ENCODE measurements at places on chromosomes 6 and 20.
A peak's percentile ranks its signal among the peaks of the same experiment; 100 is the strongest.

DNA sequence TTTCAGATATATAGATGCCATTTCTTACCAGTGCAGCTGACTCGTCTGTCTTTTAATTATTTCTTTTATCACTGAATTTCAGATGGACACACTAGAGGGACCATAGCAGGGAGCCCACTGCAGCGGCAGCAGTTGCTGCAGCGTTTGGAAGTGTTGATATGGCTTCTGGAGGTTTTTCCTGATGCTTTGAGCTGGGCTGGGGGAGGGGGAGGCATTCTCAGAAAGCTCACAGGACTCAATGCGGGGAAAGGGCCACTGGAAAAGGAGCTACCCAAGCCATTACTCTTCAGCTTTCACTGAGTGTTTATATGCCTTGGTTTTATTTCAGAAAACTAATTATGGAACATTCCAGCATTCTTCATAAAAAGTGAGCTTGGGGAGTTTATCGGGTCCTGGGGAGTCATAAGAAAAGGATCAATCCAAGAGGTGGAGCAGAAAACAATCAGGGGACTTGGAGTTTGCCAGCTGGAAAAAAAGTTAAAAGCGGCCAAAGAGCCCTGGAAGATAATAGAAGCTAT, 740.4 kb upstream of the FLRT3 start:
- DNase-seq: no peak

- DNase-seq: no peak
These were observed 92.8 kb upstream of the EEF1E1 start for GRCh38 chr6:8195040-8195713.

DNA sequence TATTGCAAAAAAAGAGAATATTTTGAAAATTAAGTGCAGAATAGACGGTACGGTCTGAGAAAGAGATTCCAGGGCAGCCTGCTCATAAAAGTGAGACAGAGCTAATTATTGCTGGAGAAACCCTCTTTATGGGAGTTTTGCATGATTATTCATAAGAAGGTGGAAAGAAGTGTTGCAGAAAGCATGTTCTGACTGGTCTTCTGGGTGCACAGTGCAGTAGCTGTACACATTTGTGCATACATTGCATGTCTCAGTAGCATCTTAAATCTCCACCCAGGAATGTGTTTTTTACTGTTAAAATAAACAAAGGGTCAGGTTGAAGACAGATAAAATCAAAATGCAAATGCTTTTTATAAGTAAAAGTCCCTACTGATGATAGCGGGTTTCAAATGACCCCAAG, 1813.6 kb upstream of the DEFB115 start:
- no peak for DNase-seq

- DNase-seq: no peak
These were observed 8.3 kb upstream of the NPEPL1 start for GRCh38 chr20:58684291-58684690.

GRCh38 chr20:37651932-37652331, 41.9 kb upstream of the CTNNBL1 start:
- peak; percentile 53 for DNase-seq

DNA sequence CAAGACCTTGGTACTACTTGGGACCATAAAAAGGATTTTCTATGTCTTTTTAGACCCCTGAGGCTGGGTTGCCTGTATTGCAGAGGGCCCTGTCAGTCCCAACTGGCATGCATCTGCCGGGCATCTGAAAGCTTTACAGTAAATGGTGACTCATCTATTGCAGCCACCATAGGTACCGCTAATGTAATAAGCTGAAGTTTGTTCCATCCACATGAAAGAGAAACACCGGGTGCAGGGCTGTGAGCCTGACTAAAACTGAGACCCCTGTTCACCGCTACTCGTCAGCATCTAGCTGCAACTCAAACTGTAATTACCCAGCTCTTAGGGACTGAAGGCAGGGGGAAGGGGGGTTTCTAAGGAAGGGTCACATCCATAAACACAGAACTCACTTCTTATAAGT, 49.5 kb downstream of the TRERF1 start:
- peak; percentile 21 for DNase-seq

DNA sequence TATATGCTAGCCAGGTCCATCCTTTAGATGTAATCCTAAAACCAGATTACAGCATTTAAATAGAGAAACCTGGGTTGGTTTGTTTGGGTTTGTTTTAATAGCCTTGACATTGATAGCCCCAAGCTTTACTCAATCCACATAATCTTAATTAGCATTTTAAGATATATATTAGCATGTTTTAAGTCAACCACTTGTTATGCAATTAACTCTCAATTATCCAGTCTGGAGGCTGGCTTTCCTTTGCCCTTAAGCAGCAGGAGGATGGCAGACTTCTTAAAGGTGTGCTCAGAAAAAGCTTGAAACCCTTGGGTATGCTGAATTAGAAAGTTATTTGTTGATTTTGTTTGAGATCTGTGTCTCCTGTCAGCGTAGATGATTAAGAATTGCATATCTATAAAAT, 46.3 kb upstream of the SMIM28 start:
- no peak for DNase-seq

- no peak for DNase-seq
These were observed 5.1 kb upstream of the TUBB1 start for GRCh38 chr20:59013959-59014608.

DNA sequence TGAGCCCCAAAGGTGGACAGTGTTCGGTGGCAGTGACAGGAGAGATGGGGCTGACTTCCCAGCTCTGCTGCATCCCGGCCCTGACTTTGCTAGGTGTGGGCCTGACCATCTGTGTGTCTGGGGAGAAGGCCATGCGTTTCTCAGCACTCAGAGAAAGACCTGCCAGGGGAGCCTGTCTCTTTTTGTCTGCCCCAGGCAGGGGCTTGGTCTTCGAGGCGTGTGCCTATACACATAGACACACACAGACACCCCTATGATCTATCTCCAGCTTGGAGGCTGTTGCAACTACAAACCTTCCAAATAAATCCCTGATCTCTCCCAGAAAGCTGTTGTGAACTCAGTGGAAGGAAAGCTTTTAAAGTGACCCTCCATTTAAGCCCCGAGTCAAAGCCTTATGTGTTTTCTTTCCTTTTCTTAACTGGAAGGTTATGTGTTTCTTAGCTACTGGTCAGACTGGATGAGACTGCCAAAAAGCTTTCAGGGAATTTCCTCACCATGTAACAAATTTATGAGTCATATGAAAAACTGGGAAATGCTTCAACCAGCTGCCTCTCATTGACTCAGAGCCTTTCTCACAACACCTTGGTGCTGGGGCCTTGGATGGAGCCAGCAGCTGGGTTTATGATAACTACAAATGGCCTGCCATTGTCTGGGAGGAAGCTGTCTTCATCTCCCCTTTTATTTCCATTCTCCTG, 102.6 kb downstream of the CDC5L start:
- no peak for DNase-seq

DNA sequence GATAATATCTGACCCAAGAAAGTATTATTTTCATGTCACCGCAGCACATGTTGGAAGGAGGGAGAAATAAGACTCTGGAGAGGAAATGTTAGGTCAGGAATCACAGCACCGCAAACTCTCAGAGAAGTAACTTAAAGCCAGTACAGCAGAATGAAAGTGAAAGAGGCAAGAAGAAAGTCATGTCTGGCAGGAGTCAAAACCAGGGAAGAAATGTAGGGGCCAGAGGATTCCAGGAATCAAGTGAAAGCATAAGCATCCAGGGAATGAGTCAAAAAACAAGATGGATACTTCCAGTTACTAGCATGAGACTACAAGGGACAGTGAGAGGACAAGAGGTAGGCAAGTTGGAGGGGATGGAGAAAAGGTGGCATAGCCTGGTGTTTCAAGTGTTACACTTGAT, 80.4 kb downstream of the AK9 start:
- DNase-seq: no peak

GRCh38 chr6:24385536-24386269, 17.0 kb upstream of the MRS2 start:
- no peak for DNase-seq

- no peak for DNase-seq
These were observed 52.7 kb upstream of the PRL start for GRCh38 chr6:22349528-22349927.

GRCh38 chr20:13264907-13265306, 43.8 kb downstream of the ISM1 start:
- no peak for DNase-seq

DNA sequence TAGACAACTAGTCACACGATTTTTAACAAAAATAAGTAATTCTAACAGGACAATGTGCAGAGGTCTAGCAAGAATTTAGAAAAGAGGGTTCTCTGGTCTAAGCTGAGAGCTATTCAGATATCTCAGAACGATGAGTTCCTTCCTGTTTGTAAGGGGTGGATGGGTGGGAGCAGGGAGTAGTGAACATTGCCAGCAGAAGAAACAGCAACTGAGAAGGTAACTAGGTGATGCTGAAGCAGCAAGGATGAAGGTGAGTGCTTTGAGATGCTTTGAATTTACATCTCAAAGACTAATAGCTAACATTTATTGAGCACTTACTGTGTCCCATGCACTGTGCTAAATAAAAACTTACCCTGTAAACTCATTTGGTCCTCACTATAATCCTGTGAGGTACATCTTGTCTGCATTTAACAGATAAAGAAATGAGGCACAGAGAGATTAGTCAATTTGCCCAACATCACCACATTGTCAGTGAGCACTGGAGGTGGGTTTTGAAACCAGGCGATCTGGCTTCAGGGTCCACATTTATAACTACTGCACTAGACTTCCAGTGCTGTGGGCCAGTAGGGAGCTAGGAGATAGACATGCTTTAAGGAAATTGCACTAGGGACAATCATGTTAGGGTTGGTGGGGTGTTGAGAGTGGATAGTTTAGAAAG, 15.7 kb downstream of the BRD2 start:
- DNase-seq: no peak

- DNase-seq: no peak
These were observed 267.1 kb downstream of the TENT5A start for GRCh38 chr6:81485395-81485794.

GRCh38 chr6:71510057-71510713, 221.6 kb downstream of the OGFRL1 start:
- no peak for DNase-seq

- DNase-seq: no peak
These were observed 77.9 kb downstream of the RFX6 start for GRCh38 chr6:116954938-116955337.

DNA sequence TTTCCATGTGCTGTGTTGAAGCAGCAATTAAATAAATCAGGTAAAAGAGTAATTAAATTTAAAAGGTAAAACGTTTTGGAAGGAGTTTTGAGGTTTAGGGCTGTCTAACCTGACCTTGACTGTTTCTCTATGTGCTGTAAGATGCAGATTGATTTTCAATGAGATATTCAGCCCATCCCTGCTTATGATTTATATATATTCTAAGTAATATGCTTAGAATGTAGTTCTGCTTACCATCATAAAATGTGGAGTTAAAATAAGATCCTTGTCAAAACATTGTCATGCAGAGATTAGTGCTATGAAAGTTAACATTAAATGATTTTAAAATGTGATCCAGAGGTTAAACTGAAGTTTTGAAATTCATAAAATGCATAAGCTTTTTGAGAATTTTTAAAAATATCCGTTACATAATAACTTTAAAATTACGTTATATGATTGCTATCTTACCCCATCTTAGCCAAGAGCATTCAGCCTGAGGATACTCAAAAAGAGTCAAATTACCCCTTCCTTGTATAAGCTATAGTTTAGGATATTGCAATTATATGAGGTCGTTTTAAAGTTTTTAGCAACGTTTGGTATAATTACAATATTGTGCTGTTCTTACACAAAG, 122.5 kb downstream of the MTHFD1L start:
- DNase-seq: no peak

DNA sequence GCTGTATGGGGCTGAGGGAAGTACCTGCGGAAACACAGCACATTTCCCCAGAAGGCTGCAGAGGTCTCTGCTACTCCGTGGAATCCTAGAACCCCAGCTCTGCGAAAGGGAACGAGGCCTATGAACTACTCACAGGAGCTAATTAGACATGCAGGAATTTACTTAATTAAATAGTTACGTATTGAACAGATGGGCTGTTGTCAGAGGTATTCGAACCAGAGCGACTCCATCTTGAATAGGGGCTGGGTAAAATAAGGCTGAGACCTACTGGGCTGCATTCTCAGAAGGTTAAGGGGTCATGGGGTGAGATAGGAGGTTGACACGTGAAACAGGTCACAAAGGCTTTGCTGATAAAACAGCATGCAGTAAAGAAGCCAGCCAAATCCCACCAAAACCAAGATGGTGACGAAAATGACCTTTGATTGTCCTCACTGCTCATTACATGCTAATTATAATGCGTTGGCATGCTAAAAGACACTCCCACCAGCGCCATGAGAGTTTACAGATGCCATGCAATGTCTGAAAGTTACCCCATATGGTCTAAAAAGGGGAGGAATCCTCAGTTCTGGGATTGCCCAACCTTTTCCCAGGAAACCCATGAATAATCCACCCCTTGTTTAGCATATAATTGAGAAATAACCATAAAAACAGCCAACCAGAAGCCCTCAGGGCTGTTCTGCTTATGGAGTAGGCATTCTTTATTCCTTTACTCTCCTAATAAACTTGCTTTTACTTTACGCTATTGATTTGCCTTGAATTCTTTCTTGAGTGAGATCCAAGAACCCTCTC, 14.7 kb upstream of the SSTR4 start:
- no peak for DNase-seq

All from HL-60 (cell line).